Psoas muscle (tissue), 8 donors: ENCODE measurements at places on chromosomes 2 and 18. TPM values are rescaled to one million over a fixed set of nuclear protein-coding genes. Genes with fewer than 3 reads are reported as not detected.

SDC1 gene
- 0.38 TPM for total RNA-seq

C2orf42 gene
- total RNA-seq: 10.7 TPM

ANO7 gene
- total RNA-seq: 0.82 TPM

CELF4 gene
- total RNA-seq: 0.17 TPM

HNMT gene
- 7.3 TPM for total RNA-seq

CDK15 gene
- 0.34 TPM for total RNA-seq
